Activated T-cell treated with anti-CD3 and anti-CD28 coated beads, Interleukin-2, amount 50 U/mL, for 1 hour (primary cell): ENCODE measurements at places on chromosomes 12 and 14.

DNA sequence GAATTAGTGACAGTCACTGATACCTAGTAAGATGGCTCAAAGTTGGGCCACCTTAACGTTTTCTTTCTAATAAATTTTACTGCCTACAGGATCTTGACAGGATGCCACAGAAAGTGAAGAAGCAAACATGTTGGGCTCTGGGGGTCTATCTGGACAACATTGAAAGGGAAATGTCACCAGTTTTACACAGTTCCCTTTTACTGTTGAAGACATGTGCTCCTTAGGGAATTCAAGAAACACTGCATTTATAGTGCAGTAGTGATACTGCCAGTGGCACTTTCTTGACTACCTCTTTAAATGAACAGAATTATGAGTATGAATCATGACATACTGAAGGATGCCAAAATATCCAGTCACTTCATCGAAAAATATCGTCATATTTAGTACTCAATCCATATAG lies 269.3 kb upstream of the SYT10 start:
- no peak for DNase-seq

DNA sequence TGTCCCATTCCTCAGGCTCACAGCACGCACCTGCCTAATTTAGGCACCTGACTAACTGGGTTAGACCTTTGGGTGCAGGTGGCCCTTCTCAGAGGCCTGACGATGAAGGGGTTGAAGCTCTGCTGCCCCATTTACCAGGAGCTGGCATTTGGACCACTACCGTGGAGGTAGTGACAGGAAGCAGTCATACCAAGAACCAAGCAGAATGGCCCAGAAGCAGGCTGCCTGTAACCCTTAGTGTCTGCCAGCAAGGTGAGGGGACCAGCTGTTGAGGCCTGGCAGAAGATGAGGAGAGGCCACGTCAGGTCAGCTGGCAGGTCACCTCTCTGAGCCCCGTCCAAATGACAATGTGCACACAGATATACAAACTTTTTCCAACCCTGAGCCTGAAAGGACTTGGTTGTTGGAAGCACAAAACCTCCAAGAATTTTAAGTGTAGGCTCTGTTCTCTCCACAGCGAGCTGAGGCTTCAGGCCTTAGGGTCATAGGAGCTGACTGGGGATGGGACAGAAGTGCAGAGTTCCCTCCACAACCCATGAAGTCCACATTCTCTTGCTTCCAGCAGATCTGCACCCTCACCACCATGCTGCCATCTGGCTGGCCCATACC lies 23.1 kb downstream of the VASH1 start:
- no peak for DNase-seq

DNA sequence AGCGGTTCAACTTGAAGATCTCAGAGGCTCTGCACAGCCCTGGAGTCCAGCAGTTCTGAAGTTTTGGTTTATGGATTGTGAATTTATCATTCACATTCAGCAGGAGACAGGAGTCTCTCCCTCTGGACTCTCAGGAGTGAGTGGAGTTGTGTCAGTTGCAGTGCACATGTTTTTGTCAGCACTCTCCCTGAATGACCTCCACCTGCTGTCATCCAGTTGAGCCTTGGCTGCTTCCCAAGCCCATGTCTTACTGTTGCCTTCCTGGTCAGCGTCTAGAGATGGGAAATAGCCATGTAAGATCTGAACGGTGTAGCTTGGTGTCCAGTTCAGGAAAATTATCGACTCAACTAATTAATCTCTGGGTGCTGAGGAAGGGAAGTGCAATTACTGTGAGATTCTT lies 133.2 kb downstream of the PRKCH start:
- no peak for DNase-seq

- DNase-seq: no peak
These were observed 223.8 kb downstream of the DACT1 start for GRCh38 chr14:58861586-58861985.

DNA sequence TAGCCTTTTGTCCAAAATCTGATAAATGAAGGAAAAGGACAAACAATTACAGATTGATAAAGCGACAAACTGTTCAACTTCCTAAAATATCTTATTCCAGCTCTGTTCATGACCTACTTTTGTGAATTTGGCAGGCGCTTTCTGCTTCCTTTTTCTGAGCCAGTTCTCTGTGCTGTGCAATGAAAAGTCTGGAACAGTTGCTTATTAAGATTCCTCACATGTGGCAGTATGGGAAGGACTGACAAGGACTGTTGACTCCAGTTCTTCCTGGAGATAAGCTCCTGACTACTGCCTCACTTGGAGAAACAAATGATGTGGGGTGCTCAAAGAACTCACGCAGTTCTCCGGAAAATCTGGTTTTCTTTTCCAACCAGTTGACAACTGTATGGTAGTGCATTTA lies 58.3 kb upstream of the ANP32D start:
- no peak for DNase-seq

GRCh38 chr12:110688446-110689280 lies at the start of gene HVCN1:
Gene HVCN1 (minus strand): TSS chr12:110689115. CDS start chr12:110683245, 5,870 bp downstream.
- no peak for DNase-seq

DNA sequence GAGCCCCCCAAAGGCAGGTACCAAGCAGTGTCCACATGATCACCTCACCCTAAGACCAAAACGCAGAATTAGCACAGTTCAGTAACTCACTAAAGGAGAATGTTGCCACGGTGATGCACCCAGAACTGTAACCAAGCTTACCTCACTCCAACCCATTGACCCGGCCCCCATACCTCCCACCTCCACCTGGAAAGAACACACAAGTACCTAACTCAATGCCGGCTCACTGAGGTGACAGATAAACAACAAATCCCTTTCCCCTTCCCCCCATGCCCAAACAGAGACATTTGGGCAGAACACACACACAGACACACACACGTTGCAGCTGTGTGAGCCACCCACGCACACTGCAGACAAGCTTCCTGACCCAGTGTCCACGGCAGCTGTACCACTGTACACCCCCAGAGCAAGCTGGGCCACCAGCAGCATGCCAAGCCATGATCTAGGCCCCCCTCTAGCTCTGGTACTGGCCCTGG lies 1.3 kb downstream of the RAPGEF3 start:
- no peak for DNase-seq

GRCh38 chr12:116215023-116215422 lies 62.5 kb downstream of the MED13L start:
- DNase-seq: no peak

DNA sequence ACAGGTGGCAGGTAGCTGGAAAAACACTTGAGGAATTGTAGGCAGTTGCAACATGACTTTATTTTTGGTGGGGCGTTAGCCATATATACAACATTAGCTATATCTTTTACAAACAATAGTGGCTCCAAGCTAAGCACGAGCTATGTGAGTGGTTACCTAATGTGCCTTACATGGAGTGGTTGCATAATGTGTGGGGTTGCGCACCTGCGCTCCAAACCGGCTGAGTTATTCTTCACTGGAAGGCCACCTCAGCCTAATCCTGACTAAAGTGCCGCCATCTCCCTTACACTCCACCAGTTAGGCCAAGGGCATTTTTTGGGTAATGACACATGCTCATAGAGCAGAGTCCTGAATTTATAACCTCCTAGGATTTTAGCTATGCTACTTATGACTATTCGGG lies 31.8 kb upstream of the G2E3 start:
- no peak for DNase-seq

GRCh38 chr12:33439587-33440011 lies at the start of gene SYT10:
Gene SYT10 (minus strand): TSS chr12:33439819. CDS start chr12:33439522, 297 bp downstream.
- no peak for DNase-seq

- DNase-seq: no peak
These were observed 2.9 kb downstream of the ATXN3 start for GRCh38 chr14:92103363-92103989.

- DNase-seq: no peak
These were observed 26.9 kb downstream of the IQSEC3 start for GRCh38 chr12:93266-94005.

DNA sequence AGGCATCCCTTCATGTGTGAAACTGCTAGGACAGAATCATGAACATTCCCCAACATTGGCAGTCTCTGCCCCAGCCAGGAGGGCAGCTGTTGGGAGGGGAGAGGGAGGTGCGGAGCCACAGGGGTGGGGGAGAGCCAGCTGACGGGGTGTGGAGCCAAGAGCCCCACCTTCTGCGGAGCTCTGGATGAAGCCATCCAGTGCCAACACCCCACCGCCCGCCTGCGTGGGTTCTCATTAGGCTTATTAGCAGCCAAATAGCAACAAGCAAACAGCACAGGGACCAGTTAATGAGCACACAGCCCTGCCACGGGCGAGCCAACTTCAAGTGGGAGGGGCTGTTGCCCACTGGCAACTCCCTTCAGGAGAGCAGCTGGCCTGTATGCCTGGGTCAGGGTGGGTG lies 12.1 kb downstream of the LTBP2 start:
- DNase-seq: no peak

- no peak for DNase-seq
These were observed 3.3 kb downstream of the PARP11 start for GRCh38 chr12:3869865-3870264.

DNA sequence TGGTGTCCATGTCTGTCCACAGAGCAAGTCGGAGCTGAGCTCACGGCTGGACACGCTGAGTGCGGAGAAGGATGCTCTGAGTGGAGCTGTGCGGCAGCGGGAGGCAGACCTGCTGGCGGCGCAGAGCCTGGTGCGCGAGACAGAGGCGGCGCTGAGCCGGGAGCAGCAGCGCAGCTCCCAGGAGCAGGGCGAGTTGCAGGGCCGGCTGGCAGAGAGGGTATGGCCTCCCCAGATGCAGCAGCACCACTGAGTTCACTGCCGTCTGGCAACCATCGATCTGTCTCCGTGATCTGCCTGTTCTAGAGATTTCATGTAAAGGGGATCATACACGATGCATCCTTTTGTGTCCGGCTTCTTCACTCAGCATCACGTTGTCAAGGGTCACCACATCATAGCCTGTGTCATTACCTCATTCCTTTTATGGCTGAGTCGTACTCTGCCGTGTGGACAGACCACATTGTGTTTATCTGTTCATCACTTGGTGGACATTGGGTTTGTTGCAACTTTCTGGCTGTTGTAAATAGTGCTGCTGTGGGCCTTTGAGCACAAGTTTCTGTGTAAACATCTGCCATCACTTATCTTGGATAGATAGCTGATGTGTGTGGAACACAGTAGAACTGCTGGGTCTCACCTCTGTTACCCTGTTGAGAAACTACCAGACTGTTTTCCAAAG lies 21.9 kb downstream of the HIP1R start:
- DNase-seq: no peak

DNA sequence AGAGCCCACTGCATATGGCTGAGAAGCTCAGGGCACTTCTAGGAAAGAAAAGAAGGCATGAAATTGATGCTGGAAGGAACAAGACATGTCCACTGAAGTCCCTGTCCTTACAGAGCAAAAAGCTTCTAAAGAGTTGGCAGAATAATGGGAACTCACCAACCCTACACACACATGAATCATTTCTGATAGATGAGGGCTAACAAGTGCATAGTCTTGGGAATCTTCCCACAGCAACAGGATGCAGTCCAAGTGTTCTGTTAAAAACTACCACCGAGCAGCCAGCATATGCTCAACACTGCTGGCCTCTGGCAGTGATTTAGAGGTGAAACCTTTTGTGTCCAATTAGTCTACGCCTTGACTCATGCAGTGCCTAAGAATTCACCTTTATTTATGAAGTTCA lies 44.8 kb downstream of the RHOJ start:
- no peak for DNase-seq

DNA sequence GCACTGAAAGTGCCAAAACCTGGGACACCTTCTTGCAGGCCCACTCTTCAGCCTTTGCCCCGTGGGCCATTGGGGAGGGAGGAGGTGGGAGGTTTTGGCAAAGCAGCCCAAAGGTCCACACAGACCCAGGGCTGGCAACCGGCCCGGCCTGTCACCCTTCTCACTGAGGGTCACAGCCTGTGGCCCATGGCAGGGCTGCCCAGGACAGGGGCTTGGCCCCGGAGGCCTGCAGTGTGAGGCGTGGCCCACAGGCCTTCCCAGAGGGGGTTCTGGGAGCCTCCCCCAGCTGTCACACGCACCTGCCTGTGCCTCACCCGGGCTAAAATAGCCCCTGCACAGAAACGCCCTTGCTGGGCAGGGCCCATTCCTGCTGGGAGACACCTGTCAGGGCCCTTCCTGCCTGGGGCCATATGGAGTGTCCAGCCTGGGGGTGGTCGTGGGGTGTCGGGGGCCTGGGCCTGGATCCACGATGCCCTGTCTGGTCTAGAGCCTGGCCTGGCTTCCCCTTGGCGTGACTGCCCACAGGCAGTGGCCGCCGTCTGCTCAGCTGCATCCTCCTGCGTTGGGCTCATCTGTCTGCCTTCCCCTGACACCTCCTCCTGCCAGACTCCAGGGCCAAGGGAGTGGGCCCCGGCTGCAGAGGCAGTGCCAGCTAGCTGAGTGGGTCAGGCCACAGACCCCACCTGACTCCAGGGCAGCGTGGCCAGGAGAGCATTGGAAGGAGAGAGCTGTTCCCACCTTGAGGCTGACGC lies 19.2 kb downstream of the PACS2 start:
- no peak for DNase-seq

- peak; percentile 4 for DNase-seq
These were observed 19.0 kb downstream of the FAM222A start for GRCh38 chr12:109732321-109733305.

- no peak for DNase-seq
These were observed 125.2 kb downstream of the GTF2A1 start for GRCh38 chr14:81095539-81095938.

DNA sequence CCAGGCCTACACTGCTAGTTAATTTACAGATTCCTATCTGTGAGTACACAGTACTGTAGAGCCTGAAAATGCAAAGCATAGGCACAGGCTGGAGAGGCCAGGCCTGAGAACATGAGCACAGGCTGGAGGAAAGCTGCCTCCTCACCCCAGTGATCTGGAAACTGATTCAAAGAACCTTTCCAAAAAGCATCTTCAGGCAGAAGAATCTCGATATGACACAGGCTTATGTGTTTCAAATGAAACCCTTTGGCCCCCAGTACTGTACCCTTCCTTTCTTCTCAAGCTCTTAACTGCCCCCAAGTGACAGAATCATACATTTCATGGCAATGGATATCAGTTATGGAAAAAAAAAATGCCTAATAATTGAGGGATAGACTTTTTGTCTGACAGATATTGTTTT lies 122.0 kb downstream of the KCNC2 start:
- no peak for DNase-seq

GRCh38 chr12:71397433-71397954 lies 42.1 kb upstream of the LGR5 start:
- no peak for DNase-seq

GRCh38 chr12:52689239-52689638 lies 9.0 kb upstream of the KRT1 start:
- no peak for DNase-seq

GRCh38 chr12:56334490-56334793 lies 642 bp upstream of the PAN2 start:
- no peak for DNase-seq

DNA sequence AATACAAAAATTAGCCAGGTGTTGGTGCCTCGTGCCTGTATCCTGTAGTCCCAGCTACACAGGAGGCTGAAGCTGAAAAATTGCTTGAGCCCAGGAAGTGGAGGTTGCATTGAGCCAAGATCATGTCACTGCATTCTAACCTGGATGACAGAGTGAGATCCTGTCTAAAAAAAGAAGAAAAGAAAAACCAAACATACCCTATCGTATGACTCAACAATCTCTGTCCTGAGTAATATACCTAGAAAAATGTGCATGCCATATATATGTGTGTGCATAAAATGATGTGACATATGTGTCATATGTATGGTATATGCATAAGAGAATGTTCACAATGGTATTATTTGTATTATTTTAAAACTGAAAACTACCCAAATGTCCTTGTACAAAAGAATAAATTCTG lies 261.5 kb upstream of the CLEC14A start:
- no peak for DNase-seq
